ENCODE measurements at places on chromosomes 7 and 10.

GRCh38 chr7:15016766-15017165 is 114.2 kb upstream of the DGKB start:
- no peak for DNase-seq

DNA sequence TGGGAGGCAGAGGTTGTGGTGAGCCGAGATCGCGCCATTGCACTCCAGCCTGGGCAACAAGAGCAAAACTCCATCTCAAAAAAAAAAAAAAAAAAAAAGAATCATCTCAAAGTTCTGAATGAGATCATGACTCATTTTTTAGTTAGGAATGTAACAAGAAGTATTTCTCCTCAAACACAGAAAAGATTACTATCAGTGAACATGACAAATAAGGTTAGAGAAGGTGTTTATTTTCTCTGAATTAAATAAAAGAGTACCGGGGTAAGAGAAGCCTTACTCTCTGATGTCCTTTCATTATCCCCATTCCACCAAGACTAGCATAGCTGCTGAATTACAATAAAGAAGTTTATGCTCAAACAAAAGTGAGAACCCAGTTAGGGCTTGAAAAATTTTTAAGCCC is 50.1 kb downstream of the IPMK start:
- no peak for DNase-seq

- no peak for DNase-seq
These were observed 52.3 kb upstream of the MYL10 start for GRCh38 chr7:101681170-101682007.

GRCh38 chr10:1297566-1298301 is 241.5 kb downstream of the WDR37 start:
- no peak for DNase-seq

- no peak for DNase-seq
These were observed 1.5 kb upstream of the PARD3 start for GRCh38 chr10:34816501-34817002.

- no peak for DNase-seq
These were observed 84.9 kb upstream of the PPP1R17 start for GRCh38 chr7:31602041-31602625.

DNA sequence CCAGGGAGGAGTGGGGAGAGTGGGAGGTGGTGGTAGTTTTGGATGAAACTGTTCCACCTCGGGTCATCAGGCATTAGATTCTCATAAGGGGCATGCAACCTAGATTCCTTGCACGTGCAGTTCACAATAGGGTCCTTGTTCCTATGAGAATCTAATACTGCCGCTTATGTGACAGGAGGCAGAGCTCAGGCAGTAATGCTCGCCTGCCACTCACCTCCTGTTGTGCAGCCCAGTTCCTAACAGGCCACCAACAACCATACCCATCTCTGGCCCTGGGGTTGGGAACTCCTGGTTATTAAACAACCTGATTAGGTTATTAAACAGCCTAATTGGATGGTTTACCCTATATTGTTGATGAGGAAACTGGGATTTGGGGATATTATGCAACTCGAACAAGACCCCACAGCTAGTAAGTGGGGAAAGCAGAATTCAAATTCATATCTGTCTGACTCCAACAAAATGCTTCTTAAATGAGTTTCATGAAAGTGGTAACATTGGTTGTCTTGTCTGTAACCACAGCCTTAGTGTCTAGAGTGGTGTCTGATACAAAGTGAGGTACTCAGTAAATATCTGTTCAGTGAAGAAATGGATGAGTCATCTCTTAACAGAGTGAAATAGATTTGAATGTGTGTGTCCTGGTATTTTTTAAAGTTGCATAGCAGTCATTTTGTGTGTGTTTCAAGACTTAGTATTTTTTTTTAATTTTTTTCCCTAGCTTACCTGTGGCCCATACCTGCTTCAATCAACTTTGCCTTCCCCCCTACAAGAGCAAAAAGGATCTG is 101.6 kb downstream of the HECTD2 start:
- DNase-seq, result no peak

DNA sequence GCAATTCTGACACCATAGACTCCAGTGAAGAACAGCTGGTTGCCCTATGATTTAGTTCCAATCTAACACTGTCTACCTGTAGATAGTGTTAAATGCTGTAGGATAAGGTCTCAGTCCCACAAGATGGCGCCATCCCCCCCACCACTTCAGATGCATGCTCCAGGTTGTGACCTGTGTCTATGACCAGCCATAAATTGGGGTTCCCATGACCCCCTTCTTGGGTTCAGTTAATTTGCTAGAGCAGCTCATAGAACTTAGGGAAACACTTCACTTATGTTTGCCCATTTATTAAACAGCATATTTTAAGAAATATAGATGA is 13.1 kb downstream of the CCSER2 start:
- DNase-seq, result no peak

Data from NCI-H1105 (cell line).